ENCODE measurements at places on chromosomes 6 and 20.
A peak's percentile ranks its signal among the peaks of the same experiment; 100 is the strongest.

GRCh38 chr20:37392441-37393195, 46.7 kb downstream of the SRC start:
- DNase-seq: no peak

DNA sequence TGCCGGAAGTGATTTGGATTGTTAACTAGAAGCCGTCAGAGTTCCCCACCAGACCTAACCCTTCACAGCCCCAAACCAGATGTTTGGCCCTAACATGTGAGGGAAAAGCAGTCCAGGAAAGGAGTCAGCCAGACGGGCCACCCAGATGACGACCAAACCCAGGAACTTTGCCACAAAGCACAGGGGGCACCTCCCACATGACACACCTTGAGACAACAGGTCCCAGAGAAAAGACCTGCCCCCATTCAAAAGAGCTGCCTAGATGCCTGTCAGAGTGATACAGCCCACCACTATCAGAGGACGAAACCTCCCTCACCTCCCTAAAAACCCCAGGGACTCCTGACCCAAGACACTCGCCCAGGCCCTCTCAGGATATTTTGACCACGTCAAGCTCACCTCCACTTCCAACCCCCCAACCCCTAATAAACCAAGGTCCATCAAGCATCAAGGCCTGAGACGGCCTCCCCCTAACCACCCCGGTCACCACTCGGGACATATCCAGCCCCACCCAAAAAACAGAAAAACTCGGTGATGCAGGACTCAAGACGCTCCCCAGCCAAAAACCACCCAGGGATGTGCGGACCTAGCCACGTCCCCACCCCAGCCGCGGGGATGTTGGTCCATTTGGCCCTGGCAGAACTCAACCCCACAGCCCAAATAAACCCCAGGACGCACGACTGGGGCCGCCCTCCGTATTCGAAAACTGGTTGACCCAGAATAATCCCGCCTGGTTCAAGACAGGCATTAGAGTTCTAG, 662 bp downstream of the ZNF343 start:
- DNase-seq: no peak

DNA sequence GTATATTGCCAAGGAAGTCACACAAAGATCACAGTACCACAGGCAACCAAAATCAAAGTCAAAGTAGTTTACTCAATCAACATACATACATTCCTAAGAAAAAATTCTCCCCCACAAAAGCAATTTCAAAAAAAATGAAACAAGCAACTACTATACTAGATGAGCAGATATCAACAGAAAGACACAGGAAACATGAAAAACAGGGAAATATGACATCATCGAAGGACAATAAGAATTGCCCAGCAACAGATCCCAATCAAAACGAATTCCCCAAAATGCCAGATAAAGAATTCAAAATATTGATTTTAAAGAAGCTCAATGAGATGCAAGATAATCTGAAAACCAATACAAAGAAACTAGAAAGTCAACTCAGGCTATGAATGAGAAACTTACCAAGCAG, 219.7 kb upstream of the TAB2 start:
- DNase-seq: no peak

GRCh38 chr6:149366267-149366921, 33.7 kb upstream of the SUMO4 start:
- no peak for DNase-seq

- DNase-seq: no peak
Observed at GRCh38 chr20:34041226-34041625, 47.5 kb downstream of the RALY start.

- DNase-seq: peak; percentile 55
Observed at GRCh38 chr6:157764178-157765068, 58.6 kb upstream of the SNX9 start.

GRCh38 chr6:156250593-156250992, 526.6 kb upstream of the ARID1B start:
- DNase-seq: no peak

DNA sequence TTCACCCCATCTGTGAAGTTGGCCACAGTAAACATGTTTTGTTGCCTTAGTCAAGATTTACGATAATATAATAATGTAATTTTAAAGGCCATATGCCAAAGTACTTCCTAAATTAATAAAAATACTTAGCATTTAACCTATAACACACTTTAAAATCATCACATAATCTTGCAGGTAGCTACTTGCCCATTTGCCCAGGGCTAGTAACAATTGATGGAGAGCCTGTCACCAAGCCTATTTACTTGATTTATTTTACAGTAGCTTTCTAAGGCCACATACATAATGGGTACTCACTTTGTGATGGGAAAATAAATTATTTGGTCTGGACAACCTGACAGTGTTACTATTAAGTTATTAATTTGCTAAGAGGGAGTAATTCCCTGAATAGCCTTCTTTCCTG, 14.5 kb downstream of the BTBD9 start:
- no peak for DNase-seq

GRCh38 chr20:57742507-57743181, 32.8 kb upstream of the PMEPA1 start:
- no peak for DNase-seq

- no peak for DNase-seq
Observed at GRCh38 chr6:80608881-80609280, 502.4 kb downstream of the BCKDHB start.

DNA sequence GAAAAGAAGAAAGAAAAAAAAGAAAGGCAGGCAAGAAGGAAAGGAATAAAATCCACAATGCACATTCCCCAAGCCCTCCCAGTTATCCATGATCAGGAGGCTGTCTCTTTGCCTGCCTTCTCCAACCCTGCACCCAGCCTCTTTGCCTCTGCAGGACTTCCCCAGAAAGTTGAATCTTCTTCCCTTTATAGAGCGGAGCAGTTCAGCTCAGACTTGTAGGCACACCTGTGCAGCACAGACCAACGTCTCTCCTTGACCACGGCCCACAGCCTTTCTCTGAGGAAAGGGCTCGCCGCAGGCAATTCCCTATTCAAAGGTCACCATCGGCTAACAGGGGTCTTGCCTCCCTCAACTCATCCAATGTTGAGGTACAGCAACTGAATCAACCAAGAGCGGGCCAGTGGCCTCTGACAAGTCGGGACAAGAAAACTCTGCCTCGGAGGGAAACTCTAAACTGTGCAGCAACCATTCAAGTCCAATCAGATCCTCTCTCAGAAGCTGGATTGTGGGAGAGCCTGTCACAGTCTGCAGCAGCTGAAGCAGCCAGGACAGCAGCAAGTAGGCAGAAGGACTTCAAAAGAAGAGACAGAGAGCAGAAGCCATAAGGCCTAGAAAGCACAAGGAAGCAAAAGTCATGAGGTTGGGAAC, 529.2 kb upstream of the JARID2 start:
- no peak for DNase-seq

DNA sequence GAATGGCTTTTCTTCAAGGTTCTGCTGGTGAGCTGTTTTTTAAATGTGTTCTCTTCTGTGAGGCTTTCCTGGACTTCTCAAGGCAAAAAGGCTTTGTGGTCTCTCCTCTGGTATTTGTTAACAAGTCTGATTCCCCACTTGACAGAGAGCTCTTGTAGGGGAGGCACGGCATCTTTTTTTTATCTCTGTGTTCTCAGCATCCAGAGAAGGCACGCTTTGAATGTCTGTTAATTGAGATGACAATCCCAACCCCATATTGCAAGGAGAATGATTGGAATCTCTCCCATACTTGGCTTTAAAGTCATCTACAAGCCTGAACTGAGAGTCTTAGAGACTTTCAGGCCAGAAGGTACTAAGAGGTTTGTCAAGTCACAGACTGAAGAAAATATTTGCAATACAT, 22.6 kb downstream of the EDN1 start:
- DNase-seq: no peak

- no peak for DNase-seq
Observed at GRCh38 chr6:156485150-156485549, 292.0 kb upstream of the ARID1B start.

DNA sequence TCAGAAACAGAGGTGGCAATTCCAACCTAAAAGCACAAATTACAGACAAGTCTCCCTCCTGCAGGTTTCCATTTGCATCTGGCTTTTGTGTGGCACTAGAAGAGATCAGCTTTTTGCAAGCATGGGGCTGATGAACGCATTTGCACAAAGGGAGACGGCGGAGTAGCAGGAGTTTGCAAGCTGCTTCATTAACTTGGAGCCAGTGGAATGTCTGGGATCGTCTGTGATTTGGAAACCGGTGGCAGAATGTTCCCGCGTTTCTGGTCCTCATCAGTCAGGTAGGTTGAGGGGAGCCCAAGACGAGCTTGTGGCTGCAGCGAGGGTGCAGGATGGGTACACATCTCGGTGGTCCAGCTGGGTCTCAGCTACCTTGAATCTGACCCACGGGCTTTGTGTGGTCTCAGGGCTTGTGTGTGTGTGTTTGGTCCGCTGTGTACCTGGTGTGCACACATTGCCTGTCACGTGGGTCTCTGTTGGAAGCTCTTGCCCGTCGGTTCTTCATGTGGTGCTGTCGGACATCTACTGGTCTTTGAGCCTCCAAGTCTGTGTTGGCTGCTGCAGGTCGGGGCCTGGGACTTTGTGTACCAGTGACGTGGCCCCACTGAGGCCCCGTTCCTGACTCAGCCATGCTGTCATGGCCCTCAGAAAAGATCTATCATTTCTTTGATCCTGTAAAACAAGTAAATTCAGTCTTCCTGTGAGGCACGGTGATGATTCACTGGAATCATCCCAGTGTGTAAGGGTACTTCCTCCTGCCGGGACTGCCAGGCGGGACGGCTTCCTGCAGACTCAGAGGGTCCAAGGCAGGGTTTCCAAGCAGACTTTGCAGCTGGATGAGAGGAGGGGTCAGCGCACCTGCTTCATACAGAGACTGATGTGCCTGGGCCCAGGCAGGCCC, 12.4 kb upstream of the MYT1 start:
- no peak for DNase-seq

- DNase-seq: no peak
Observed at GRCh38 chr6:84867521-84867920, 103.1 kb upstream of the TBX18 start.

- no peak for DNase-seq
Observed at GRCh38 chr6:118705544-118706491, 54.4 kb upstream of the CEP85L start.

DNA sequence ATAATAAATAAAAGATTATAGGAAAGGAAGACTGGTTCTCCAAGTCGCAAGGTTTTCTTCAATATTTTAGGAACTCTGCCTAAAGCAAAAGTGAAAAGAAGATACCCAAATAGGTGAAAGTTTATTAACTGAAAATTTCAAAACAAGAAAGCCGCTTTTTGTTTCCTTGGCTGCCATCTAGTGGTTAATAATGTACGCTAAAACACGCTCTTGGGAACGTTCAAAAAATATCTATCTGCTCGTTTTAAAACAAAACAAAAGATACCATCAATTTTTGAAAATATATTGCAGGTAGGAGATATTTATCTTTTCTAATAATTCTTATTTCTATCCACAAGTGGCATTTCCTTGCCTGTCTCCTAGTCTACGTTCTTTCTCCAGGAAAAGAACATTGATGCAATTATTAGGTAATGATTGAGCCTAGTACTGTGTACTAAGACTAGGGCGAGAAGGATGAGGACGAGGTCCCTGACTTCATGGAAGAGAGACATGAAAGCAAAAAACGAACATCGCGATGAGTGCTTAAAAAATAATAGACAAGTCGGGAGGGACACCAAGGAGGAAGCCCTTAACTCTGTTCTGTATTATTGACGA, 97.2 kb downstream of the SPTLC3 start:
- DNase-seq: no peak

DNA sequence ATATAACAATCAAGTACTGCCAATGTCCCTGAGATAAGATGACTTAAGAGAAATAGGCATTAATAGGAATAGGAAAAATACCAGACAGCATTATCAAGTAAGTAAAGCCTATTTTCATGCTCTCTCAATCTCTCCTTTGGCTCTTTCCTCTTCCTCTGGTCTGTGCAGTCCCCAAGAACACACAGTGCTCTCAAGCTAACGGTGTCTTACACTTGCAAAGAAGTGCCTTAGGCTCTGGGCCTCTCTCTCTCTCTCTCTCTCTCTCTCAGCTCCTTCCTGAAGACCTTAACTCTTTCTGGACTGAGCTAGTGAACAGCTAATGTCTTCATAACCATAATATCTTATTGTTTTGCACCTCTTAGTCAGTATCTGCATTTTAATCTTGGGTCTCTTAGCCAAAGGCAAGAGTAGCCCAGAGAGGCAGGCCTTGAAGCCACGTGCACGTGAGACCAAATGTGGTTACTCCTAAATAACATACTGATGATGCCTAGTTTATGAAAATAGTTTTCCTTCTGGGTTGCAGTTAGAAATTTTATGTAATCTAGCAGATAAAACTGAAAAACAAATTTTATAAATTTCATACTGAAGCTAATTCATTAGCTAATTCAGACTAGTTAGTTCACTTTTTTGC, 70.8 kb downstream of the TPD52L1 start:
- DNase-seq: no peak

GRCh38 chr20:52746770-52747169, 225.4 kb upstream of the TSHZ2 start:
- no peak for DNase-seq

DNA sequence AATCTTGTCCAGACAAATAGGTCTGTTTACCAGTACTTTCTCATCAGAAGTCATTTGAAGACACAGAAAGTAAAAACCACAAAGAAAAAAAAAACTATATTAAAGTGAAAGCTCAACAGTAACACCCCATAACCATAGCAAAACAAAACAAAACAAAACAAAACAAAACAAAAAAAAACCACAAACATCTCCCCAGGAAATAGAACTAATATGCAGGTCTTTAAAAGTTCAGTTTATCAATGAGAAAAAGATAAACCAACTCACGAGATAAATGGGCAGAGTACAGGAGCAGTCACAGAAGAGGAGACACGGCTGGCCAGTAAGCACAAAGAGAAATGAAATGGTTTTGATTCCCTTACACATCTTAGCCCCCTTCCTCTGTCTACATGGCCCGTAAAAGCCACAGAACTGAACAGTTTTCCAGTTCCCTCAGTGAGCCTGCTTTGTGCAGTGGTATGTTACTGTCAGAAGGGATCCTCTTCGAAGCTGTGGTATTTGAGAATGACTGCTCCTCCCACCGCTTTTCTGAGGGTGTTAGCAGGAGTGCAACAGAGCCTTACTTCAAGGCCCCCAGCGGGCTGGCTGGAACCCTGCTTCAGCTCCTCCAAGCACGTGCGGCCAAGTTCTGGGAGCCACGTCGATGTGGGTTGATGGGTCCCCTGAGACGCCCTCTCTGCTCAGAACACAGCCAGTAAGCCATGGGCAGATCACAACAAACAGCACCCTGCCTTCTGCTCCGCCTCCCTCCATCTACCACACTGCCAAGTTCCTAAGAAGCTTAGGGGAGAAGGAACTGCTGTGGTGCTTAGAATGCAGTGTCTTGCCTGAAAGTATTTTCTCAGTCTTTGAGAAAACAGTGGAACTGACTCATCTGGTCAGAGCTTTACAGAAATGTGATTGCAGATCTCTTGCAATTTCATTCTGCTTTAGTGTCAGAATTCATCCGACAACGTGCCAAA, 14.0 kb downstream of the UST start:
- no peak for DNase-seq

Data from stimulated activated CD8-positive, alpha-beta memory T cell treated with anti-CD3 and anti-CD28 coated beads, Interleukin-15, amount 100 ng/mL, for 1 hour (primary cell).